ENCODE measurements at places on chromosomes 6 and 20.

DNA sequence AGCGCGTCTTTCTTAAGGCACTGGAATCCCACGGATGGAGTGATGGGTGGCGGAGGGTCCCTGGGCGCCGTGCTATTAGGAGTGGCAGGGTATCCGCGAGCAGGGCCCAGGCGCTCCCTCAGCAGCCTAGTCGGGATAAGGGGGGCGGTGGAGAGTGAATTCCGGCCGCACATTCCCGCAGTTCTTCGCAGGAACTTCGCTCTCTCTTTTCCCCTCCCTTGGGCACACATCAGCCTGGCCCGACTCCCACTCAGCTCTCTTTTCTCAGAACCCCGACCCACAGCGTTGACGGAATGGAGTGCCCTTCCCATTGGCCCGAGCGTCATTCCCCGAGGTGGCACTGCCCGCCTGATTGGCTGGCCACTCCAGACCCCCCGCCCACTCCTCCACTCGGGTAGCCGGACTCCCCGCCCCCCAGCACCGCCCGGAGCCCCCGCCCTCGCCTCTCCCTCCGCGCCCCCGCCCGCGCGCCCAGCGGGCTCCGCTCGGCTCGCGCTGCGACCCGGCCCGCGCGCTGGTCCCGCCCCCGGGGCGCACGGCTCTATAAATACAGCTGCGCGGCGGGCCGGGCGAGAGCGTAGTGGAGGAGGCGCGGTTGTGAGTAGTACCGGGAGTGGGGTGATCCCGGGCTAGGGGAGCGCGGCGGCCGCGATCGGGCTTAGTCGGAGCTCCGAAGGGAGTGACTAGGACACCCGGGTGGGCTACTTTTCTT lies at the start of gene ID4:
TSS of gene ID4 (plus strand) at position 572 of the 712 bp plus-strand sequence. CDS start 385 bp downstream, outside the sequence.
- DNase-seq, result no peak

DNA sequence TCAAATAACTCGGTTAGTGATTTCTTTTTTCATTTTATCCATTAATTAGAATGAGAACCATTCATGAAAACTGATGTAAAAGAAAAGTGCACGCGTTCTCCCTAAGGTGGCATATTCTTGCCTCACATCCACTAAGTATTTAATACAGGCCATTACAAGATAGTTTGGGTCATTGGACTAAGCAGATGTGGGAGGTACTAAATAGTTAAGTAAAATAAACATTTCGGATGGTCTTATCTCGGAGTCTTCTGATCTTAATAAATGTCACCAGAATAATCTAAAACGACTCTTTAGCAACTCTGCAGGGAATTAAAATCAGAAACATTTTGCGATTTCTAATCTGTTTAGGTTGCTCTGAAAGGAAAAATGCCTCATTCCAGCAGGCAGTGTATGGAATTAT lies 78.7 kb downstream of the RFX6 start:
- no peak for DNase-seq

DNA sequence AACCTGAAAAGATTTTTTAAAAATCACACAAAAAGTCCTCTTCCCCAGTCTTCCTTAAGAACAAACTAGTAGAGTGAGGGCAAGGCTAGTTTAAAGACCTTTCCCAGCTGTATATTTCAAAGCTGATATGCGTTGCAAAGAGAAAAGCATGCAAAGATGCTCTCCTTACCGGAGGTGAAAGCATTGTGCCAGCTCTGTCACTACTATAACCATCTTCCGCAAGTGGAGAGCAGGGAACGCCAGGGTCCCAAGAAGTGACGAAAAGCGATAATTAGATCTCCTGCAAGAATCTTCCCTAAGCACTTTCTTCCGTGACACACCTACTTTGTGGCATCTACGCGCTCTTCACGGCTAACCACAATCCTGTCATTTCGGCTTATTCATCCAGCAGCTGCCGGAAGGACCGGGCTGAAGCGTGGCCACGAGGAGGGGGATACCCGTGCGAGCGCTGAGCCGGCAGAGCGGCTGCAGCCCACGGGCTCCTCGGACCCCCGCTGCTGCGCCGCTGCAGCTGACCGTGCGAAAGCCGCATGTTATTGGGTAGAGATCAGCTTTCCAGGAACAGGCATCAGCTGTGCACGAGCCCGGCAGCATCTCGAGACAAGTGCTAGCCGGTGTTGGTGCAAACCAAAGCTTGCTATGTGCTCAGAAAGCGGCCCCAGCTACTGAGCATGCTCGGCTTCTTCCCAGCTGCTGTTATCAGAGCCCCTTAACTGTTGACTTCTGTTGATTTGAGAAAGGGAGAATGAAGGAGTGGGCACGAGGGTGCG lies 57.2 kb upstream of the ARHGAP18 start:
- peak; percentile 32 for DNase-seq

GRCh38 chr6:18004256-18004985 lies 17.0 kb upstream of the KIF13A start:
- no peak for DNase-seq

DNA sequence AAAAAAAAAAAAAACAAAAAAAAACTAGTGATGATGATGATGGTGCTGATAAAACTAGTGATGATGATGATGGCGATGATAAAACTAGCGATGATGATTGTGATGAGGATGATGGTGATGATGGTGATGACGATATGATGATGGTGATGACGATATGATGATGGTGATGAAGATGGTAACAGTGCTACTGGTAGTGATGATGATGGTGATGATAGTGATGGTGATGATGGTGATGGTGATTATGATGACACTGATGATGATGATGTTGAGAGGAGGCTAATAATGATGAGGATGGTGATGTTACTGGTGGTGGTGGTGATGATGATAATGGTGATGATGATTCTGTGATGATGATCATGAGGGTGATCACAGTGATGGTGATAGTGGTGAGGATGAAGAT lies 345.5 kb upstream of the CDH4 start:
- no peak for DNase-seq

DNA sequence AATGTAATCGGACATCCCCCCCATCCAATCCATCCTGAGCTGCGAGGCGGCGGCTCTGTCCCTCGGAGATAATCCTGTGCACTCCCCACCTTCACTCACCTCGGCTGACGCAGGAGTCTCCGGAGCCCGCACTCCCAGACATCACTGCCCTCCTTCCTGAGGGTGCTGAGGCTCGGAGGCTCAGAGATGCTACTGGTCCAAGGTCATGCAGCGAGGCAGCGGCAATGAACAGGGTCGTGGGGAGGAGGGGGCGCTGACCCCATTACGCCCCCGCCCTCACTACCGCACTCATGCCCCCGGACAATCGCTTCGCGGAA lies 485 bp downstream of the ADISSP start:
- no peak for DNase-seq

- DNase-seq, result peak; percentile 11
Measured at GRCh38 chr6:54291738-54292137, 16.5 kb upstream of the TINAG start.

DNA sequence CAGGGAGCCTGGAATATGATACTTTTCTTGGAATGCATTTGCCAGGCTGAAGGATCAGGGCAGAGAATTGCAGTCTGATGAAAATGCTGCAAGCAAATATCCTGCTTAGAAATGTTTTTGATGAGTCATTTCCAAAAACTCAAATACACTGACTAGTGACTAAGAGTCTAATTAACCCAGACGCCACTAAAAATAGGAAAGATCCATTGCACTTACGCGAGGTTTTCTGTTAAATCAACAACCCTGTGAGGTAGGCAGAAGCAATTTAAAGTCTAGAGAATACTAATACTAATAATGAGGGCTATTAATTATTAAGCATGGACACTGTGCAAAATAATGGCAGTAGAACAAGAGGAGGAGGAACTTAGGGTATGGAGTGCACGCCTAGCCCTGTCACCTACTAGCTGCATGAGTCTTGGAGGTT lies 130.1 kb upstream of the DOK5 start:
- DNase-seq, result peak; percentile 4

GRCh38 chr20:21105429-21106170 lies 558 bp downstream of the LINC00237 start:
- peak; percentile 21 for DNase-seq

DNA sequence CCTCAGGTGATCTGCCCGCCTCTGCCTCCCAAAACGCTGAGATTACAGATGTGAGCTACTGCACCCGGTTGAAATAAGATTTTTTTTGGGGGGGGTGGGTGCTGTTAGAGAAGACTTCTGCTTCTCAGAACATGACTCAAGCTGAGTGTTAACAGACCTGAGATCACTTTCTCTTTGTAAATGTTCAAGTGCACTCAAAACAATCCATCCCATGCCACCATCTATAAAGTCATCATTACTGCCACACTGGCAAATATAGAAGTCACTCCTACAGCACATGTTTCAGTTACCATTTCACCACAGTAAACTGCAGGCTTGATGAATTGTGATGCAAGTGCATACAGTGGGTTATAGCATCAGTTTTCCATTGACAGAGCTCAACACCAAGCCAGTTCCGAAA lies 9.0 kb downstream of the VPS16 start:
- no peak for DNase-seq

Data from GM20000 (cell line).